T-cell (primary cell): ENCODE measurements at places on chromosomes 2 and 18.

DNA sequence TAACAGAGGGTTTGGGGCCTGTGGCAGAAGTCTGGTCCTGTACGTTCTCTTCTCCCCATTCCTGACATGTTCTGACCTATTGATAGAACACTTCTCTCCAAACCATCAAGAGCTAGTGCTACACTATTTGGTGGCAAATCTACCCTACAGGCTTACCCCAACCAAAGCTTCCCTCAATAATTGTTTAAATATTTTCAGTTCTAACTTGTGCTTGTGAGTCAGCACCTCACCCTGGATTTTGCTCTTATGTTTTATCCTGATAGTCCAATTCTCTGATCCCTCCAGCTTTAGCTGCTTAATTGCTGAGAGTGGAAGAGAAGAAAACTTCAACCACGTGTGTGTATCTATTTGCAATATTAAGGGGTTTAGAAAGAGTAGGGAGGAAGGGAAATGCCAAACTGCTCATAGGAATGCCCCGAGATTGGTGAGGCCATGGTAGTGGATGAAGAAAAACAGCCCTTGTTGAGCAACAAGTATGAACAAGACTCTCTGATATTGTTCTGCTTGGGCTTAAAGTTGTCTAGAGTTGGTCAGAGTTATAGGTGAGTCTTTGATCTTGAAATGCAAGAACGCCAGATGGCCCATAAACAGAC lies 67.8 kb upstream of the PARD3B start:
- DNase-seq: no peak

DNA sequence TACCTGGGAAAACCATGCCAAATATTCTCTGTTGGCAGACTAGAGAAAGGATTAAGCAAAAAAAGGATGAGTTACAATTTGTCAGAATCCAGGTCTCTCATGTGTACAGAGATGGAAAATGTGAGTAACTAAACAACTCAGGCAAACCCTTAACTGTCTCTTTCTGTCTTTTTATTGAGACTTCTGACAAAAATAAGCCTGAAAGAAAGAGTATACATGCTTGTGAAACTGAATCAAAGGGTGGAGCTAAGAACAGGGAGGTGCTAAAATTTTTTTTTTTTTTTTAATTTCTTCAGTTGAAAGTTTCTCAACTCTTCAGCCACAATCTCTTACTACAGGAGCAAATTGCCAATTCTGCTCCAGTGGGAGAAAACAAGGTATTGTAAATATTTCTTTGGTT lies at the start of gene SERPINB10:
TSS of gene SERPINB10 (plus strand) at position 295 of the 400 bp plus-strand sequence. CDS start 7,553 bp downstream, outside the sequence.
- DNase-seq: no peak

DNA sequence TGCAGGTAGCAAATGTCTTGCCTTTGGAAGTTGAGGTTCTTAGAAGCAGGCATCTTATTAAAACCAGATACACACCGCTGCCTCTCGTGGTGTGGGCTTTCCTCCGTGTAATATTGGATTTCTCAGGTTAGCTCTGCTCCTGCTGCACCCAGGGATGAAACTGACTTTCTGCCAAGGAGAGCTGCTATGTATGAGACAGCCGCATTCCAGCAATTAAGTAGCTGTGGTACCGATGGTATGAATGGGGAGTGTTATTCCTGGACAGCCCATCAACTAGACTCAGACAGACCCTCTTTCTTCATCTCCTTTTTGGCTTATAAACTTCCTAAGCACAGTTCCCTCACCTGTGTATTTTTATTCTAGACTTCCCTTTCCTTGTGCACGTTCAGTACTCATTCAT lies 6.8 kb upstream of the EHD3 start:
- DNase-seq: no peak

GRCh38 chr2:127475788-127476187 lies 50.5 kb downstream of the IWS1 start:
- DNase-seq: no peak

DNA sequence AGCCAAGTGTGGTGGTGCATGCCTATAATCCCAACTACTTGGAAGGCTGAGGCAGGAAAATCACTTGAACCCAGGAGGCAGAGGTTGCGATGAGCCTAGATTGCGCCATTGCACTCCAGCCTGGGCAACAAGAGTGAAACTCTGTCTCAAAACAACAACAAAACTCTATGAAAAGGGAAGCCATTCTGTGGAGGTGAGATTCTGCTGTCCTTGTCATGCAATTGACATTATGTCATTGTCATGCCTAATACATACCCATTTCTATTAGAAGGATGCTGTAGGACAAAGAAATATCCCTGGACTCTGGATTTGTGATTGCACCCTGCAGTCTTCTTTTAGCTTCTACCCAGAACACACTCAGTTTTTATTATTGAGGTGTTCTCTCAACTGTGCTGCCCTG lies 8.6 kb downstream of the RASGRP3 start:
- no peak for DNase-seq

DNA sequence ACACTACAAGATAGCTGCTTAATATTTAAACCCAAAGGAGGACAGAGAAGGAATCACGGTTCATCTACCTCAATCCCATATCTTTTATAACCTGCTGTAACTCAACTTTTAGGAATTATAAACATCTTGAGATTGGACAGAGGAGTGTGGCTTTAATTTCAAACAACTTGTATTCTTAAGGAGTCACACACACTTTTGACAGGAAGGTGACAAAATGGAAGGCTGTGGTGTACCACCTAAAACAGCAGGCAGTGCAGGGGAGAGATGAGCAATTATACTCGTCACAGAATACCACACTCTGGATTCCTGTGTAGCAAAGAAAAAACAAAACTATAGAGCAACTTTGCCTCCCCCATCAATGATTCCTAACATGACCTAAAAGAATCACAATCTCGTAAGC lies 194.8 kb downstream of the ZEB2 start:
- DNase-seq: peak; percentile 31

DNA sequence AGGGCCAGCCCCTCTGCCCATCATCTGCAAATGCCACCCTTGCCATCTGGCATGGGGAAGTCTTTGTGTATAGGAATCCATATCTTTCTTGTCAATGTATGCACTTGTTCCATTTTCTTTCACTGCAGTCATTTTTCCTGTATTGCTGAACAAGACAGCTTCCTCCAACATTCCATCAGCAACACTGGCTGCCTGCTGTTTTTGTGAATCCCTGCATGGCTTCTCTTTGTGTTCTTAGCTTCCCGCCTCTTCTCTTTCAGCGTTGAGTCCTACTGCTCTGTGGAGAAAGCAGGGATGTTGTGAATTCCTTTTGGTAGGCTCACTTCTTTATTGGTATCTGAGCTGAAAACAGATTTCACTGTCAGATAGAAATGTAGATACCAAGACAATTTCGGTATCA lies 150.0 kb downstream of the LPIN1 start:
- DNase-seq: no peak

DNA sequence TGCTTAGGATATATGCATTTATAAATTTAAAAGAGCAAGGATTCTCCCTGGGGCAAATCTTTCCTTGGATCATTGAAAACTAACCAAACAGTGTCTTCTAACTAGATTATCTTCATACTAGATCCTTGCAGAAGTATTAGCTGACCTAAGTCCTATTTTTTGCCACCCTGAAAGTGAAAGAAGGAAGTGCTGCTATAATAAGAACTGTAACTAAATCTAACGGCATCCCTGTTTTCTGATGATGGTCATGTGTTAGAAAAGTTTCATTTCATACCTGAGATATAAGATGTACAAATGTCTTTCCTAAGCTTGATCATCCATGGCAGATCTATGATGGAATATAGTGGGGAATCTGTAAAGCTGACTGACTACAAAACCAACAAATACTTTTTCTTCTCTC lies 102.7 kb downstream of the MAP2 start:
- DNase-seq: no peak

- no peak for DNase-seq
Observed at GRCh38 chr2:104851291-104852089, 2.4 kb upstream of the POU3F3 start.

DNA sequence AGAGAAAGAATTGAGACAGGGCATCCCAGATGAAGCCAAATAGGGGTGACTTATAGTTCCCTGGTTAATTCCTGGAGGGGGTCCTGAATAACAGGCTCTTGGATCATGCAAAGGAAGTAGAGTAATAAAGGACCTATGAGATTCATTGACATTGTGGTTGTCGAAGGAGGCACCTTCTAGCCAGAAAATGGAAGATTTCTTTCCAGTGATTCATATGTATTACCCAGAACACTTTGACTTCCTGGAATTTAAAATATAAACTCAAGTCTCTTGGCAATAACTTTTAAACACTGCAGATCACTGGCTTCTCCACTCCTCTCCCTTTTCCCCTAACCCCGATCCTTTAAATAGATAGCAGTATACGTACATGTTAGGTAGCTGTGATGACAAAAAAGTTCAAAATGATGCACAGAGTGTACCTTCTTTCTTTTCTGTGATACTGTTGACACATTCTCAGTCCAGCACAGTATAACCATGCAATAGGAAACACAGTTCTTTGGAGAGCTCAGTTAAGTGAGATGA lies 211.8 kb downstream of the LTBP1 start:
- DNase-seq: no peak

- no peak for DNase-seq
Observed at GRCh38 chr2:104408266-104408665, 445.6 kb upstream of the POU3F3 start.

GRCh38 chr2:36392571-36393255 lies 37.1 kb downstream of the CRIM1 start:
- DNase-seq: no peak

GRCh38 chr2:201150454-201151020 lies 32.4 kb upstream of the CASP10 start:
- no peak for DNase-seq

- no peak for DNase-seq
Observed at GRCh38 chr2:45585267-45585861, 25.7 kb downstream of the SRBD1 start.
